ENCODE measurements at places on chromosomes 3 and 15.
A peak's percentile ranks its signal among the peaks of the same experiment; 100 is the strongest.

DNA sequence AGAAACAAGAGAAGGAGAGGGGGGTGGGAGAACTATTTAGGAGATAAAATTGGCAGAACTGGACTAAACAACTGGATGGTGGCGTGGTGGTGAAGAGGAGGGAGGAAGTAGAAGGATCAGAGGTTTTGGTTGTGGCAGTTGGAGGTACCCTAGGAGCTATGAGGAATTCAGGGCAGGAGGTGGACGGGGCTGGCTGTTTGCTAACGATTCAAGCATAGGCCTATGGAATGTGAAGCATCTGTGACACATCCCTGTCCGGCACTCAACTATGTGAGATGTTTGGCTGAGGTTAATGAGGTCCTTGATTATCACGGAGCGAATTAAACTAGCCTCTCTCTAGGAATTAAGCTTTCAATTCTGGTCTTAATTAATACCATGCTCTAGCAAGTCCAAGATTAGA lies 13.5 kb downstream of the TARS3 start:
- peak; percentile 65 for DNase-seq

- no peak for DNase-seq
Measured at GRCh38 chr15:40248006-40248783, 9.3 kb downstream of the PAK6 start.

DNA sequence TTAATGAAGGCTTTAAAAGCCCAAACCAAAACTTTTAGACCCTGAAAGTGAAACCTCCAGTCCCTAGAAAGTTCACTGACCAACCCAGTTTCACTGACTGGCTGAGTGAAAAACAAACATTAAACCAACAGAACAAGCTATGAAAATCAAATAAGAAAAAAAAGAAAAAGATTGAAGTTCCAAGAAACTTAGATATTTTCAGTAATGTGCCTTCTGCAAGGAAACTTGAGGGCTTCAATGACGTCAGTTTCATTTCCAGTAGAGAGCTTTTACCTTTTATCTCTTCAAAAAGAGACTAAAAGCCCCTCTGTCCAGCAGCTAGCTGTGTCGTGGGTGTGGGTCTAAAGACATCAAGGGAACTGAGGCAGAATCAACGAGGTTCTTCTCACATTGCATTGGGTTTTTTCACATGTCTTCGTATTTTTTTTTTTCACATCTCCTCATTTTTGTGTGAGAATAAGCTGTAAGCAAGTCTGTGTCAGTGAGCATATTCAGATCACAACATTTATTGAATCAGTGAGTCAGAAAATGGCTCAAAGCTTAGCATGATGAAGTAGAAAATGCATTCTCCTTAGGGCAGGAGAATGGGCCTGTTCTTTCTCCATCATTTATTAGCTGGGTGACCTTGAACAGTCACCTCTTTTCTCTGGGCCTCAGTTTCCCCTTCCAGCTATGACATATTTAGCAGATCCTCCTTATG lies 54.8 kb upstream of the BCL6 start:
- DNase-seq, result no peak

DNA sequence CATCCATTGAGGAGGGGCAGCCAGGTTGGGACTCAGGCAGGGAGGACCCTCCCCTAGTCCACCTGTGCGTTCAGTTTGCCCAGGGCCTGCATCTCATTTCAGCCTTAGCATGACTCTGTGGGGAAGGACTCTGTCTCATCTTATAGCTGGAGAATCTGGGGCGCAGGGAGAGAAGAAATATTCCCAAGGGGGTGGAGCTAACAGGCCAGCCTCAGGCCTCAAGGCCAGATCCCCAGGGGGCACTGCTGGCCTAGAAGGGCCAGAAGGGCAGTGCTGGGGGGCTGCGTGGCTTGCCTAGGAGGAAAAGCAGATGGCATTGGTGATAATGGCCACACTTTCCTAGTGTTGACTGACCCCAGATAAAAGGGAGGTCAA lies 10.9 kb downstream of the AMOTL2 start:
- DNase-seq, result no peak

GRCh38 chr3:49358884-49359225 lies 702 bp upstream of the GPX1 start:
- DNase-seq, result no peak

GRCh38 chr3:22928216-22929110 lies 274.7 kb upstream of the UBE2E2 start:
- no peak for DNase-seq

DNA sequence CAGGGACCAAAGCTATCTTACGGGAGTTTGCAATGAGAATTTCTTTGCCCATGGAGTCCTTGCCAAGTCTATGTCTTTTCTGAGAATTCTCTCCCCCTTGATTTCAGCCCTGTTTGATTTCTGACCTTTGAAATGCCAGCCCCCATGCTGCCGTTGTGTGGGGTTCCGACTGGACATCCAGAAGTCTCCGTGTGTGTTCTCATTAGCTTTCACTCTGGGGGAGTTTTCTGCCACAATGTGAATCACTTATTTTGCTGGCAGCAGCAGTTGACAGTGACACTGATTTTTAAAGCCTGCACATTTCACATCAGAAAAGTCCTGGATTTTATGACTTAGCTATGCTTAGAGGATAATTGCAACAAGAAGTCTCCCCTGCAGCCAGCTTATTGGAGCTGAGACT lies 98.4 kb upstream of the CTDSPL start:
- DNase-seq, result no peak

DNA sequence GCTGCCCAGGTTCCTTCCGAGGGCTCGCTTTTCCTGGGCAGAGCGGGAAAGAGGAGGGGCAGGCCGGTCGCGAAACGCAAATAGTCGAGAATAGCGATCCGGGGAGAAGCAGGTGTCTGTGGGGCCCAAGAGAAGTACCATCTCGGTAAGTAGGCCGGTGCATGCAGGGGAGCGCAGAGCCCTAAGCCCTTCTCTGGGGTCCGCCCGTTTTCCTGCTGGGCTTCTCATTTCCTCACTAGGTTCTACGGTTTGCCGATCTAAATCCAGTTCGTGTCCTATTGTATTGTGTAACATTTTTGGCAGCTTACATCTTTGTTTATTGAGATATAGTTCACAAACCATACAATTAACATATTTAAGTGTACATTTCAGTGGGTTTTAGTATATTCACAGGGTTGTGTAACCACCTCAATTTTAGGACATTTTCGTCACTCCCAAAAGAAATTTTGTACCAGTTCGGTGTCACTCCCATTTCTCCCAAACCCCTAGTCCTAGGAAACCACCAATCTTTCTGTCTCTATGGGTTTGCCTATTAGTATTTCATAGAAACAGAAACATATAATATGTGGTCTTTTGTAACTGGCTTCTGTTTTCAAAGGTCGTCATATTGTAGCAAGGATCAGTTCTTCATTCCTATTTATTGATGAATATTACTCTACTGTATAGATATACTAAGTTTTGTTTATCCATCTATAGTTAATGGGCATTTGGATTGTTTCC lies 6.8 kb upstream of the TRIM69 start:
- DNase-seq, result peak; percentile 4

- no peak for DNase-seq
Measured at GRCh38 chr15:71784719-71785118, 25.6 kb upstream of the NR2E3 start.

DNA sequence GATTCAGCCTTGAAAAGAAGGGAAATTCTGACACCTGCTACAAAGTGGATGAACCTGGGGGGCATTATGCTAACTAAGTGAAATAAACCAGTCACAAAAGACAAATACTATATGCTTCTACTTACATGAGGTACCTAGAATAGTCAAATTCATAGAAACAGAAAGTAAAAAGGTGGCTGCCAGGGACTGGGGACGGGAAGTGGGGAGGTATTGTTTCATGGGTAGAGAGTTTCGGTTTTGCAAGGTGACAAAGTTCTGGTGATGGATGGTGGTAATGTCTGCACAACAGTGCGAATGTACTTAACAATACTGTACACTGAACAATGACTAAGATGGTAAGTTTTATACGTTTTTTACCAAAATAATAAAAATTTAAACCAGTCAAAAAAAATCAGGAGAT lies 4.8 kb downstream of the IDH2 start:
- DNase-seq, result no peak

- peak; percentile 71 for DNase-seq
Measured at GRCh38 chr15:29312387-29312786, 42.8 kb upstream of the NSMCE3 start.

DNA sequence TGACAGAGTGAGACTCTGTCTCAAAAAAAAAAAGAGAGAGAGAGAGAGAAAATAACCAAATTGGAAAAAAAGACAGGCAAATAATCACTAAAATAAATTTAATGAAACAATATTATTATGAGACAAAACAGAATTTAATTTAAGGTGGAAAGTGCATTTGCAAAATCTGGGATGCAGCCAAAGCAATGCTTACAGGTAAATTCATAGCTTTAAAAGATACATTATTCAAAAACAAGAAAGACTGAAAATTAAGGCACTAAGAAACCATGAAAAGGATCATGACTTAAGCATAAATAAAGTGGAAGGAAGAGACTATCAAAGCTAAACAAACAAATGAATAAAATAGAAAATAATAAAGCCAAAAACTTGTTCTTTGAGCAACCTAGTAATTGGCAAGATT lies 37.7 kb downstream of the GRIP2 start:
- no peak for DNase-seq

DNA sequence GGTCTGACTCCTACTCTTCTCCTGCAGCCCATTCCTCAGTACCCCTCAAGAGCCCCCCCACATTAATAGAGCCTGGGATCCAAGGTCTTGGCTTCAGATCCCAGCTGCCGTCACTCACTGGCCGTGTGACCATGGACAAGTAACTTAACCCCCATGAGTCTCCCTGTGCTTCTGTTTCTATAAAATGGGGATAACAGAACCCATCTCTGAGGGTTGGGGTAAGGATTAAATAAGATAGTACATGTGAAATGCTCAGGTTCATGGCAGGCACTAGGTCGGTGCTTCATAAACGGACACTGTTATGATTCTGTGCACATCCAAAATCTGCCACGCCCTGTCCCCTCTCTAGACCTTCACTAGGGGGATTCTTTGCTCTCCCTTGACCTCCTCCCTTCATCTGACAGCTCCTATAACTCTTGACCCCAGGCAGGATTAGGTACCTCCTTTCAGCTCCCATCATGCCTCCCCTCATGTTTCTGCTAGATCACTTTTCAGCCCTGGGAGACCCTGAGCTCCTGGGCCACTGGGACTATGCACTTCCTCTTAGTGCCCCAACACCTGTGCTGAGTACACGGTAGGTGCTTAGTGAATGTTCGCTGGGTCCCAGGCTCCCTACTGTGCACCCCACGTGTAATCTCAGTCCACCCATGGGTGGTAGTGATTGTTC lies 1.5 kb downstream of the CAND2 start:
- DNase-seq, result no peak

GRCh38 chr15:38128341-38128781 lies 124.3 kb upstream of the SPRED1 start:
- DNase-seq, result peak; percentile 40

- DNase-seq, result peak; percentile 78
Measured at GRCh38 chr15:99450896-99451358, 114.9 kb upstream of the MEF2A start.

- no peak for DNase-seq
Measured at GRCh38 chr3:195170496-195170895, 100.5 kb downstream of the XXYLT1 start.

GRCh38 chr3:171121801-171122200 lies 95.3 kb upstream of the SLC2A2 start:
- DNase-seq, result no peak

- no peak for DNase-seq
Measured at GRCh38 chr3:53803816-53804695, 42.2 kb downstream of the CHDH start.

- no peak for DNase-seq
Measured at GRCh38 chr3:155747286-155747945, 2.5 kb upstream of the PLCH1 start.

- peak; percentile 42 for DNase-seq
Measured at GRCh38 chr3:182258538-182259177, 534.6 kb upstream of the ATP11B start.

- DNase-seq, result peak; percentile 91
Measured at GRCh38 chr3:129829640-129830039, 63.9 kb downstream of the TMCC1 start.

DNA sequence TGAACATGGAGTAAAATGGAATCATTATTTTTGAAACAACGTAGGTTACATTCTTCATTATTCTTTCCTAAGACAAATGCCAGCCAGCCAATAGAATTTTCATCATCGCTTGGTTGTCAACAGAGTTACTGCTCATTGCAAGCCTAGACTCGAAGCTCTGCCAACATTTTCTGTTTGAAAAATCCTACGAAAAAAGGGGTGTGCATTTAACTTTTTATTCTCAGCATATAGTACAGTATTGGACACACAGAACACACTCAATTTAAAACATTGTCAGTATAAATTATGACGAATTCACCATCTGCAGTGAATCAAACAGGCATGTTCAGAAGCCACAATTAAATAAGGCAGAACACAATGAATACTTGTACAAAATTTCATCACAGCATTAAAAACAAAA lies 232.1 kb downstream of the NR1D2 start:
- no peak for DNase-seq

DNA sequence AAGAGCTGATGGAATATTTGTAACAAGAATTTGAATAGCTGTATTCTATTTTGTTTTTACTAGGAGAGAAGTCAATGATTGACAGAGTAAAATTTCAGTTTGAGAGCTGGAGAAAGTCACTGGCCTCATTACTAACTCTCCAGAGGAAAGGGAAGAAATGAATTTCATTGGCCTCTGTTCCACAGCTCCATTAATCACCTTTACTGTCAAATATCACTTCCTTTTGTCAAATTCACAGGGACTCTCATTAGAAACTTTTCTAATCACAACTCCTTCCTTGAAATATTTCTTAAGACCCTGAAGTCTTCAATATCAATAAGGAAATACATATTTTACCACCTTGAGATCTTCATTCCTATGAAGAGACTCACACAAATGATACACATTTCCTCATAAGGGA lies 379.9 kb upstream of the RASGRP1 start:
- no peak for DNase-seq

DNA sequence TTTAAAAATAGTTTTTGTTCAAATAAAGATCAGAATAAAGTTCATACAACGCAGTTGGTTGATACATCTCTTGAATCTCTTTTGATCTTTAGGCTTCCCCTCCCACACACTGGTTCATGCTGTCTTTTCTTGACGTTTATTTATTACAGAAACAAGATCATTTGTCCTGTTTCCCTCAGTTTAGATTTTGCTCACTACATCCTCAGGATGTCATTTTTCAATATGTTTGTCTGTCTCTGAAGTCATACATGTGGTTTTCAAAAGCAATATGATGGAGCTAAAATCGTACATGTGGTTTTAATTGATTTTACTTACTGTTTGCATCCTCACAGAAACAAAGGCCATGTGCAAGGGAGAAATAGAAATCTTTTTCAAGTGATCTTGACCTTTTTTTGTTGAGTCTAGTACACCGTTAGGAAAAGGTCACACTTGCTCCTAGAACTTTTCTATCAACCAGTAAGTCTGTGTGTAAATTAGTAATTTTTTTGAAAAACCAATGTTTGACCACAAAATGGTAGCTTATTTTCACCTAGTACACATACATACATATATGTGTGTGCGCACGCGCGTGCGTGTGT lies 63.7 kb upstream of the SENP5 start:
- DNase-seq, result no peak

- DNase-seq, result no peak
Measured at GRCh38 chr3:143063018-143063417, 56.6 kb upstream of the CHST2 start.

All from astrocyte (in vitro differentiated cells and primary cell).